MCF 10A (cell line): ENCODE measurements at places on chromosomes 7 and 10.

- no peak for DNase-seq
These were observed 137.9 kb upstream of the SEMA3E start for GRCh38 chr7:83786858-83787257.

- DNase-seq = no peak
These were observed 2.0 kb downstream of the TRAPPC14 start for GRCh38 chr7:100156331-100157068.

DNA sequence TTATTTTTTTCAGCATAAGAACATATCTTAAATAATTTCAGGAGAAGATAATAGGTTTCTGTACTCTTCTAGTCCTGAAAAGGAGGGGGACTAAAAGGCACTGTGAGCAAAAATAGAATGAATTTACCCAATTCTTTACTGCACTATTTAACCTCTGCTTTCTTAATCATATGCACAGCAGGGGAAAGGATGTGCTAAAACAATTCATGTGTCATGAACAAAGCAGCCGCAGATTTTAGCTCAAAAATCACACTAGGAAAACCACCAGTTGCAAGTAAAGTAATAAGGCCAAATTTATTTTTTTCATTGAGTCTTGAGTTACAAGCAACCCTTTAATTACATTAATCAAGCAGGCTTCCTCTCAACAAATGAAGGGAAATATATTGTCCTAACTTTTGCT, 80.1 kb downstream of the CABCOCO1 start:
- no peak for DNase-seq

DNA sequence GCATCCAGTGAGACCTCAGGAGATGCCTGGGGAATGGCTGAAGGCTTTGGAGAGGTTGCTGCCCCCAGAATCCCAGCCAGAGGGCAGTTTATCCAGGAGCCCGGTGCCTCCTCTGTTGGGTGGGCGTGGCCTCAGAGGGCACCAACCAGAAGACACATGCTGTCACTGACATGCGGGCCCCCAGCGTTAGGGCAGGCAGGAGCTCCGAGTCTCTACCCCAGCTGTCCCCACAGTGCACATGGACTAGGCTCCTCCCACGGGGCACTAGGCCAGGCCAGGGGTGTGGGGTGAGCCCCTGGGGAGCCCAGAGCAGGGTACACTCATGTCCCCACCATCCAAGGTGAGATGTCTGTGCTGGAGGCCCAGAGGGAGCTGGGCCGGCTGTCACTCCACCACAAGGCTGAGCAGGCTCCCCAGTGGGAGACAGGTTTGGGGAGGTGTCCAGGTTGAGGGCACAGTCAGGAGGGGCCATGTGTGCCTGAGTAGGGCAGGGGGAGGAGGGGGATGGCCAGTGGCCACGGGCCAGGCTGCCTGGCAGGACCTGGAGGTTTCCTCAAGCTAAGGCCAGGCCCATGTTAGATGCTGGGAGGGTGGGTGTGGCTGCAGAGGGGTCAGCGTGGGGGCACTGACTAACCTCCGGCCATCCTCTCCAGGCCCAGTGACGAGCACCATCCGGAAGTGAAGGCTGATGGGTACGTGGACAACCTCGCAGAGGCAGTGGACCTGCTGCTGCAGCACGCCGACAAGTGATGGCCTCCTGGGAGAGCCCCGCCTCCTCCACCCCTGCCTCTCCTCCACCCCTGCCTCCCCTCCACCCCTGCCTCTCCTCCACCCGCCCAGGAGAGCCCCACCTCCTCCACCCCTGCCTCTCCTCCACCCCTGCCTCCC, 131.3 kb downstream of the FAM53B start:
- no peak for DNase-seq

- DNase-seq = no peak
These were observed 166.4 kb downstream of the SLIT1 start for GRCh38 chr10:97019213-97019844.

DNA sequence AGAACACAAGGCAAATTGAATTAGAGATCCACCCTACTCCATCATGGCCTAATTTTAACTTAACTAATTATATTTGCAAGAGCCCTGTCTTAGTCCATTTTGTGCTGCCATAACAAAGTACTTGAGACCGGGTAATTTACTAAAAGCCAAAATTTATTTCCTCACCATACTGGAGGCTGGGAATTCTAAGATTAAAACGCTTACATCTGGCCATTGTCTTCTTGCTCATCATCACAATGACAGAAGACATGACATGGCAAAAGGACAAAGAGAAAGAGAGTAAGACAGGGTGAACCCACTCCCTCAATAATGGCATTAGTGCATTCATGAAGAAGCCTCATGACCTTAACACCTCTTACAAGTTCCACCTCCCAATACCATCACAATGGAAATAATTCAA, 1068.6 kb downstream of the DNAJB9 start:
- no peak for DNase-seq

GRCh38 chr7:84654273-84654672, 459.7 kb upstream of the SEMA3A start:
- no peak for DNase-seq

GRCh38 chr7:22686620-22687019, 40.4 kb upstream of the IL6 start:
- no peak for DNase-seq

- DNase-seq = no peak
These were observed 78.7 kb upstream of the ARHGAP21 start for GRCh38 chr10:24802378-24802777.

DNA sequence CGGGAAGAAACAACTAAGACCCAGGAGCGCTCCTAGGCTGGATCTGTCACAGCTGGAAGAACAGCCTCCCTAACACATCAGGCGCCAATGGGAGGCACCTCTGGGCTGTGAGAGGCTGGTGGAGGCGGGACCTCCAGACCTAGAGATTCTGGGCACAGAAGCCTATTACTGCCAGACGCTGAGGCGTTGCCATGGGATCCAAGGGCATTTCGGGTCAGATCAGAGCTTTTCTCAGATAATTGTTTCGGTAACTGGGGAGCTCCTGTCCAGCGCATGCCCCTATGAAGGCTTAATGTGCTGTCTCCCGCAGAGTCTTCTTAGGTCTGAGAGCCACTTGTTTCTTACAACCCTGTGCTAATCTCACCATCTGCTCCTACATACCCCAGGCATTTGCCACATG, 339.2 kb downstream of the ZNF716 start:
- DNase-seq = no peak

DNA sequence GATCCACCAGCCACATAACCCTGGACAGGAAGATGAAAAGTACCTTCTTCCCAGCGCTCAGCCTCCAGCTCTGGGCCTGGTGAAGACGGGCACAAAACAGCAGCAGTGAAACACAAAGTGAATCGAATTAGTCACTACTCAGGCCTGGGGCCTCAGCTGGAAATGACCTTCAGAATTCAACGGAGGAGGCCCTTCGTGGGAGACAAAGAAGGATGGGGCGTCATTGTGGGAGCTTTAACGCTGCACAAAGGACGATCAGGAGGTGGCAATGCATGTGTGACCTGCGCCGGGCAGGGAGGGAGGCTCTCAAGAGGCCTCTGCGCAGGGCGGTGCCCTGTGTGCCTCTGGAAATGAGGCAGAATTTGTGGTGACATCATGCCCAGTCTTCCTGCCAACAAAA, 161.9 kb downstream of the DNAJB6 start:
- no peak for DNase-seq

- DNase-seq = no peak
These were observed 181.1 kb downstream of the SDHAF3 start for GRCh38 chr7:97298561-97298960.

DNA sequence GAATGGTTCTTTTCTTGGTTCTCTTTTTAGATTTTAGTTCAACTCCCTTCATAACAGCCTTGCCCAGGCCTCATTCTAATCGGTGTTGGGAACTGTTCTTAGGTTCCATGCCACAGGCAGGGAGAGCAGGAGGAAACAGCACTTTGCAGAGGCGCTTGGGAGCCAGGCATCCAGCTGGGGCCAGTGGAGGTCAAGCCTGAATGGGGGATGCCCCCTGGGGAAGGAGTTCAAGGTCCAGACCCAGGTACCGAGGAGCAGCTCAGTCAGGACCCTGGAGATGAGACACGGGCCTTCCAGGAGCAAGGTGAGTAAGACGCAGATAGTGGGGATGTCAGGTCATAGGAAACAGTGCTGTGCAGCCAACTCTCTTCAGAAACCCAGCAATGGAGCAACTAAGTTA, 4.5 kb downstream of the ZSCAN25 start:
- no peak for DNase-seq

GRCh38 chr10:12479437-12479844, 130.1 kb downstream of the CAMK1D start:
- no peak for DNase-seq

- peak; percentile 44 for DNase-seq
These were observed 171.5 kb downstream of the PRPF18 start for GRCh38 chr10:13758312-13758711.

GRCh38 chr10:78541481-78542140, 507.9 kb downstream of the RPS24 start:
- DNase-seq = no peak

- DNase-seq = no peak
These were observed 56.2 kb upstream of the A1CF start for GRCh38 chr10:50941629-50942028.

DNA sequence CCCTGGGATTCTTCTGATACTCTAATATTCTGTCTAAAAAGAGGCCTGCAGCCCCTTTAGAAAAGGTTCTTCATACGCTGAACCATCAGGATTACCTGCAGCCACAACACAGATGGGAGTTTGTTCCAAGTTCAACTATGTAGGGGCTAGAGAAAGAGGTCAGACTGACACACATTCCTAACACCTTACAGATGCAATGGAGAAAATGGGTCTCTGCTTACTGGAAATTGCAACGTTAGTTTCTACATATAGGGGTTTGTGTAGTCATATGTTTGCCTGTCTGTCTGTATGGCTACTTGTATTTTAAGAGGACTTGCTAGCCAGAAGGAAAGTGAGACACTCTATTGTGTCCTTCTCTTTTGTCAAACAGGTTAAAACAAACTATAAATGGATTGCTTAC, 618.5 kb downstream of the INHBA start:
- no peak for DNase-seq

GRCh38 chr10:10617686-10618085, 400.0 kb upstream of the CELF2 start:
- no peak for DNase-seq

DNA sequence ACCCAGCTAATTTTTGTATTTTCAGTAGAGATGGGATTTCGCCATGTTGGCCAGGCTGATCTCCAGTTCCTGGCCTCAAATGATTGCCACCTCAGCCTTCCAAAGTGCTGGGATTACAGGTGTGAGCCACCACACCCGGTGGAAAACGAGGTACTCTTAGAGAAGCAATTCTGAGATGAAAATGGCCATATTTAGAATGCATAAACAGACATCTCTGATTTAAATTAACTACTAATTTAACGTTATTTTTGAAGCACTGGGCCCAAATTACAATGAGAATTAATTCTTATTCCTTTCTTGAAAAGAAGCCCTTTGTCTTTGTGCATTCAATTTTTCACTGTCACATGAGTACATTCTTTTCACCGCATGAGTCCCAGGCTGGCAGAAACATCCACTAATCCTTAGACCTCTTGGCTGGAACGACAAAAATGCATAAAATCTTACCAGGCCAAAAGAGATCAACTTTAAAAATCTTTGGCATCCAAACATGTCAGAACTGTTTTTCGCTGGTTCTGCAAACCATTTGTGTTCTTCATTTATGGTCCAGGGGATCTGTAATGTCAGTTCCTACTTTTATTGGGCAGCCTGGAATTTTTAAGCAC, 60.1 kb upstream of the CAPZA2 start:
- no peak for DNase-seq
